T-helper 9 cell (primary cell): ENCODE measurements at places on chromosomes 5 and 9.

GRCh38 chr5:163478126-163478981, 17.9 kb downstream of the HMMR start:
- DNase-seq, result no peak

DNA sequence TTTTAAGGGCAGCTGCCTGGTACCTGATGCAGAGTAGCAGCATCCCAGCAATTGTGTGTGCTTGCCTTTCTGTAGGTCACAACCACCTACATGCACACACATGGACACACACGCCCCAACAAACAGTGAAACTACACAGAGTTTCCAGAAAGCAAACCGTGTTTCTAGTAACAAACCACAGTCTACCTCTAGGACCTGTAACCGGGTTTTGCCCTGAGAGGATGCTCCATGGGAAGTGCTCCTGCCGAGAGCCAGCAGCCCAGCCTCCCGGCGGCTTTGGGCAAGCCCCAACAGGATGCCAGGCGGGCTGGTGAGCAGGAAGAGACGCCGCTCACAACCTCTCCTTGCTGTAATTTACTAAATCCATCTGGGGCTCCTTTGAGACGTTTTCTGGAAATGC, 4.1 kb upstream of the TCF7 start:
- DNase-seq, result no peak

GRCh38 chr9:31519424-31519823, 865.0 kb upstream of the ACO1 start:
- DNase-seq, result no peak

DNA sequence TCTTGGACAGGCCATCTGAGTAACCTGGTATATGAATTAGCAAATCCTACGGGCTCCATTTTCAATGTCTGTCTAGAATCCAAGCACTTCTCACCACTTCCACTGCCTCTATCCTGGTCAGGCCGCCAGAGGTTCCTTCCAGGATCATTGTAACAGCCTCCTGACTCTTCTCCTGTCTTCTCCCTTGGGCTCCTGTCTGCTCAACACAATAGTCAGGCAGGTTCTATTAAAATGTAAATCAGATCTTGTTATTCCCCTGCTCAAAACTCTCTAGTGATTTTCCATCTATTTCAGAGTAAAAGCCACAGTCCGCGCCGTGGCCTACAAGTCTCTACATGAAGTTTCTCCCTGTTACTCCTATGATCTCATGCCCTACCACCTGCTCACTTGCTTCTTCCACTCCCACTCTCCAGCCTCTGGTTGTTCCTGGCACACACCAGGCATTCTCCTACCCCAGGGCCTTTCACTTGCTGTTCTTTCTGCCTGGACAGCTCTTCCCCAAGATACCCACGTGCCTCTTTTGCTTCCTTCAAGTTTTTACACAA, 21.7 kb downstream of the ZNF366 start:
- DNase-seq, result no peak

DNA sequence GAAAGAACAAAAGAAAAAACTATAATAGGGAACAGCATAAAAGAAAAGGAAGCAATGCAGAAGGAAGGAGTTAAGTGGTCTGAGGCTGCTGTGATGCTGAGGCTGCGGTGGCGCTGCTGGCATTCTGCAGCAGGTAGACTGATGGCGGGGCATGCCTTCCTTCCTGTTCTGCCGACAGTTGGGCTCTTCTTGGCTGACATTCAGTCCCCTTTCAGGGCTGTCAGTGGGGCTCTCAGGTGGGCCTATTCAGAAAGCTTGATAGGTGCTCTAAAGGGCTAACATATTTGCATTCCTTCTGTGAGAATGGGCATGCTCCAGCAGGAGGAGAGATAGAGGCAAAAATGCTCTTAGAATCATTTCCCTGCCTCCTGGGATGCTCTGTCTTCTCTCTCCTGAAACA, 5.1 kb upstream of the CLINT1 start:
- no peak for DNase-seq

- no peak for DNase-seq
Observed at GRCh38 chr5:149940941-149941644, 3.5 kb downstream of the PDE6A start.

- DNase-seq, result no peak
Observed at GRCh38 chr5:40389591-40389990, 290.1 kb upstream of the PTGER4 start.

GRCh38 chr5:64344501-64344900, 161.3 kb upstream of the RGS7BP start:
- DNase-seq, result no peak

GRCh38 chr9:98854266-98854665, 46.8 kb downstream of the GALNT12 start:
- no peak for DNase-seq

DNA sequence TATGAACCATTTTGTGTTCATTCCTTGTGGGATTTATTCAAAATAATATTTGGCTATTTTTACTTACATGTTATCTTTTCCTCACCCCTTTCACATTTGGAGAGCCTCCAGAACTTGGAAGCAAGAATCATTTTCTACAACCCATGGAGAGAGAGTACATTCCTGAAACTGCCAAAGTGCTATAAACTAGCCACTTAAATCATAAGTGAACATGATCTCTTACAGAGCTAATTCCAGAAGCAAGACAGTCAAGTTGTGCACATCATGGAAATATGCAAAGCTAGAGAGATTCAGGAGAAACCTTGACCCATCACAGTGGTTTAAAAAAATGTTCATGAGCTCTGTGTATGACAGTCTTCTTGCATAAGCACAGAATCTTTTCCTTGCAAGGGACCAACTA, 883.6 kb upstream of the C9orf72 start:
- DNase-seq, result no peak

GRCh38 chr5:148849461-148849860, 23.1 kb downstream of the ADRB2 start:
- DNase-seq, result no peak

- DNase-seq, result no peak
Observed at GRCh38 chr9:4228606-4229005, 71.3 kb downstream of the GLIS3 start.
